ENCODE measurements at places on chromosomes 13 and 19.
A peak's percentile ranks its signal among the peaks of the same experiment; 100 is the strongest.

DNA sequence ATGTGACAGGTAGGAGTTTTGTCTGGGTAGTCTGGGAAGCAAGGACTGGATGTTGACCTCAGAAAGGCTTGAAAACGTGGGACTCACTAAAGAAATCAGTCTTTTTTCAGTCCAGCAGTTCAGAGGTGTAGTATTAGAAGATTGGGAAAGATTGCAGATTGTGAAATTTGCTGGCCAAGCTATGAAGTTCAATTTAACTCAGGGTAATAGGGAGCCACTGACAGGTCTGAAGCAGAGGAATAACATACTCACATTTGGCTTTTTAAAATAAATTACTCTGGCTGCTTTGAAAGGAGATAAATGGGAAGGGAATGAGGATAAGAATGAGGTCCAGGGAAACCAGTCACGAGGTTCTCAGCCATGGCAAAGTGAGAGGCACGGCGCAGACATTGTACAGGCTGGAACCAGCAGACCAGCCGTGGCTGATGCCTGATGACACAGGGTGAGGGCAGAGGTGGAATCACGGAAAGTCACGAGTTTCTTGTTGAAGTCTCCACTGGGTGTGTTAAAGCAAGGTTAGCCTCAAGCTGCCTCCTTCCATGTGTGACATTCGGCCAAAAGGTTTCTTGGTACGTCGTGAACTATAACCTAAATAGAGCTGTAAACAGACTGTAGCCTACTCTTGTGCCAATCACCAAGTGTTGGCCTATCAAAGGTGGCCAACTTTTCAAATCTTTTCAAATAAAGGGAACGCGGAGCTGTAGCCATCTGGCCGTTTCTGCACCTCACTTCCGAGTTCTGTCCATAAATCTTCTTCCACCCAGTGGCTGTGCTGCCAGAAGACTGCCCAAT lies 377.6 kb downstream of the IRS2 start:
- no peak for DNase-seq

DNA sequence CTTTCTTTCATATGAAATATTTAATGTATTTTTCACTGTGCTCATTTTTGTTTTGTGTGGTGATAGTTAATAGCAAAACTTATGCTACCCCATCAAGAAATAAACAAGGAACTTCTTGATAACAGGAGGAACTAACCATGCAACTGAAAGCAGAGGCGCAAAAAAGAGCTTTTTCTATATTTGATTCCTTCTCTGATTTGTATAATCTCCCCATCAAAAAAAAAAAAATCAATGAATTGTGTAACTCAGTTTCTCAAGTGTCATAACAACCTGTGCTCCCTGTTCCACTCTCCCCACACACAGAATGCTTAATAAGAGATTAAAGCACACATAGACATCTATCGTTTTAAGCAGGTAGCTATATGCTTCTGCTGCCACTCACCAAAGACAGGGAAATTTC lies 67.3 kb upstream of the MED4 start:
- DNase-seq, result no peak

DNA sequence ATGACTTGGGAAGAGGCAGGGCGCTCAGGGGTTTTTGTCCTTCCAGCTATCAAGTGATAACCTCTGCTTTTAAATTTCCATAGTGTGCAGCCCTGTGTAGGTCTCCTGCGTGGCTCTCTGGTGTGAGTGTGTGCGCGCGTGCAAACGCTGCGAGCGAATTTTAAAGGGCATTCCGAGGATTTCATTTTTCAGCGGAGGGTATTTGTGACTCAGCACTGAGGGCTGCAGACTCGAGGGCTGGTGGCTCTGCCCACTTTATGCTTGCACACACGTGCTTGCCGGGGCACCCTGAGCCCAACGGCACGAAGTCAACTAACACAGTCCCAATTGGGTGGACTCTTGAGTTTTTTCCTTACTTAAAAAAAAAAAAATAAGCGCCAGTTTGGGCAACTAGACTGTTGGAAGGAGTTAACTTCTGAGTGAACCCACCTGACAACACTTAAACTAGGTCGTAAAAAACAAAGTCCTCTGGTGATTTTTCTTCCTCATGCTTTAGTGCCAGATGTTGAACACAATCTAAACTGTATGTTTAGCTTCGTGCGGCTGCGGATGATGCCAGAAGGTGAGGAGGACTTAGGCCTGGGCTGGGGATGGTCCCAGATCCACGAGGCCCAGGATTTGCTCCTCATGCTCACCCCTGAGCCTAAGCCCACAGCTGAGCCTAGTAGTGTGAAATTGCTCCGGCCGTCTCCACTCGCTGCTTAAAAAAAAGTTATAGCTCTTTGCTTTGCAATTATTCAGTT lies 2.1 kb downstream of the FGF9 start:
- DNase-seq, result no peak

DNA sequence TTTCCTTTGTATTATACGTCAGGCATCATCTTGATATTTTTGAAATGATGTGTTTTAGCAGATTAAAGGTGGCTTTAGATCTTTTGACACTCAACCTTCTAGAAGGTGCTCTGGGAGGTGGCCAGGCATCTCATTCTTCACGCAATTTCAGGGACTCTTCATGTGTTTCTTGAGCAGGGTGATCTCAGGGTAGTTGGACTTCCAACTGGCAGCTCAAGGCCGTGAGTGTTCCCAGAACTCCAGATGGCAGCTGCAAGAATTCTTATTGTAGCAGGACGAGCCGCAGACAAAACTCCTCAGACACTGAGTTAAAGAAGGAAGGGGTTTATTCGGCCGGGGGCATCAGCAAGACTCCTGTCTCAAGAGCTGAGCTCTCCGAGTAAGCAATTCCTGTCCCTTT lies 82.5 kb upstream of the UBAC2 start:
- DNase-seq, result no peak

DNA sequence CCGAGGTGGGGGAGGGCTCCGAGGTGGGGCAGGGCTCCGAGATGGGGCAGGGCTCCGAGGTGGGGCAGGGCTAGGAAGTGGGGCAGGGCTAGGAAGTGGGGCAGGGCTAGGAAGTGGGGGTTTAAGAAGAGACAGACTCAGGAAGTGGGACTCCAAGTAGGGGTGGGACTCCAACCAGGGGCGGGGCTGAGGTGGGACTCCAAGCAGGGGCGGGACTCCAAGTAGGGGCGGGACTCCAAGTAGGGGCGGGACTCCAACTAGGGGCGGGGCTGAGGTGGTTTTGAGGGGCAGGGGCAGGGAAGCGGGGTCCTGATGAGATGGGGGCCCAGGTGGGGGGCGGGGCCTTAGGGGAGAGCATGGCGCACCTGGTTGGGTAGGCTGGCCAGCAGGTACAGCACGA lies 13.6 kb downstream of the CFD start:
- DNase-seq, result peak; percentile 13

DNA sequence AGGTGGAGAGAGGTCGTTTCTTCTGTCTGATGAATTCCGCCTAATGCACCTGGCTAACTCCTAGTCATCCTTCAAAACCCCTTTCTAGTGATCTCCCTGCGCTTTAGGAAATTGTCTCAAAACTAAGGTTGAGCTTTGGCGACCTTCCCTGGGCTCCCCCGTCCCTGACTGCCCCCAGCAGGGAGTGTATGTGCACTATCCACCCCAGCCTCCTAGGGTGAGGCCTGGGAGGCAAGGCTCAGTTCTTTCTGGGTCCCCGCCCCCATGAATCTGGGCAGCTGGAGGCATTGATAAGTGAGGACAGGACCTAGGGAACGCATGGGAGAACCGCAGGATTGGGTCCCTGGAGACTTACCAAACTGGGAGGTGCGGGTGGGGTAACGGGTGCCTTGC lies 378 bp downstream of the TLE6 start:
- DNase-seq, result peak; percentile 44

GRCh38 chr19:10299545-10300458 lies 9.8 kb downstream of the ZGLP1 start:
- DNase-seq, result peak; percentile 74

GRCh38 chr19:40619333-40620160 lies 18.4 kb downstream of the LTBP4 start:
- DNase-seq, result no peak

DNA sequence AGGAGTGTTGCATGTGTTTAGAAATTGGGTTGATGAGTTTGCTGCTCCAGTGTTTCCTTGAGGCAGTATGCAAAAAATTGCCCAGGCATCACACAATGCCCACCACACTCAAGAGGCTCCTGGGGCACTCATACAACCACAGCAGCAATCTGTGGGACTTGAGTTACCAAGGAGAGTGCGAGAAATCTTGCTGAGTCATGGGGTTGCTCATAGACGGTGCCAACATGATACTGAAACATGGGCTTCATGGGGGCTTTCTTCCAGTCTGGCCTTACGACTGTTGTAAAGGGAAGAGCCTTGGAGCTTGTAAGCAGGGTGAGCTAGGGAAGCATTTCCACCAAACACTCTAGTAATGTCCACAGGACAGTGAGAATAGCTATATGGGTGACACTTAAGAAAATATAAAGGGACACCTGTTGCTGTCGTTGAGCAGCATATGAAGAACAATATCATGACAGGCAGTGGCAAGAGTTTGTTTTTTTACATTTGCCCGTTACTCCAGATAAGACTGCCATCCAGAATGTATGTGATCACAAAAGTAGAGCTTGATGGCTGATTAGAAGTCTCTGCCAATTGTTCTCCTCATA lies 1237.4 kb downstream of the UQCRFS1 start:
- no peak for DNase-seq

GRCh38 chr13:52356327-52356726 lies 49.6 kb downstream of the THSD1 start:
- no peak for DNase-seq

DNA sequence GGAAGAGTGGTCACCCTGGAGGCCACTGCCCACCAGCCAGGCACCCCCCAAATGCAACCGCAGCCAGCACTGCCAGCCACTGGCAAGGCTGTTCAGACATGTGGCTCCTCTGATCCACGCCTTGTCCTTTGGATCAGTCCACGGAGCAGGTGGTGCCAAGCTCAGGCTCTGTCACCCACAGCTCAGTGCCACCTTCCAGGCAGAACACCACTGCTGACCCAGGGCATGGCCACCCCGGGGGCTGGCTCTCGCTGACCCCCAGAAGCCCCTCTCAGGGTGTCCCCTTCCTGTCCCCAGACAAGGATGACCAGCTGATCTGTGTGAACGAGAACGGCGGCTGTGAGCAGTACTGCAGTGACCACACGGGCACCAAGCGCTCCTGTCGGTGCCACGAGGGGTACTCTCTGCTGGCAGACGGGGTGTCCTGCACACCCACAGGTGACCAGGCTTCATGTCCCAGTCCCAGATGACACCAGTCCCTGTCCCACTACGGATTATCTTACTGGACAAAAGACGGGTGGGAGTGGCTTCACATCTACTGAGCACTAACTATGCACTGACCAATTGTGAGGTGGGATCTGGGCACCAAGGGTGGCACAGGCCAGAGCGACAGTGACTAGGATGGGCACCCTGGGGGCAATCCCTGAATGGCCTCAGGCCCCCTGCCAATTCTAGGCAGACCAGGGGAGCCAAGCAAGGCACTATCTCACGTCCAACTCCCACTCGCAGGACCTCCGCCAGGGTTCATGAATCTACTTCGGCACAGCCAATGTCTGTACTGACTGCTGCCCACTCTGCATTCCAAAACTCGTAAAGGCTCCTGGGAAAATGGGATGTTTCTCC lies 7.0 kb upstream of the F10 start:
- DNase-seq, result no peak

DNA sequence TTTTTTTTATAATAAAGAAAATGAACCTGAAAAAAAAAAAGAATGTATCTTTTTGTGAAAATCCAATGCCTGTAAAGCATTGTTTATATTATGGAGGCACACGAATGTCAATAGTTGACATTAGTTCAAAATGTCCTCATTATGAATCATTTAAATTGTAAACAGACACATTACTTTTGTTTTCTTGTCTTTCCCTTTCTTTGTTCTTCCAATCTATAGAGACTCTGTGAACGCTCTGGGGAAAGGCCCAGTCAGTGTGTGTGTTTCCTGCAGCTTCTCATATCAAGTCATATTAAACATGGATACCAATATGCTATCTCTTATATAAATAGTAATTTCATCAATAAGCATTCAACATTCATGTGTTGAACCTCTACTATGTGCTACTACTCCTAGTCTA lies 193.1 kb downstream of the KCTD12 start:
- DNase-seq, result no peak

GRCh38 chr13:44710576-44710975 lies 134.4 kb upstream of the TSC22D1 start:
- peak; percentile 22 for DNase-seq

DNA sequence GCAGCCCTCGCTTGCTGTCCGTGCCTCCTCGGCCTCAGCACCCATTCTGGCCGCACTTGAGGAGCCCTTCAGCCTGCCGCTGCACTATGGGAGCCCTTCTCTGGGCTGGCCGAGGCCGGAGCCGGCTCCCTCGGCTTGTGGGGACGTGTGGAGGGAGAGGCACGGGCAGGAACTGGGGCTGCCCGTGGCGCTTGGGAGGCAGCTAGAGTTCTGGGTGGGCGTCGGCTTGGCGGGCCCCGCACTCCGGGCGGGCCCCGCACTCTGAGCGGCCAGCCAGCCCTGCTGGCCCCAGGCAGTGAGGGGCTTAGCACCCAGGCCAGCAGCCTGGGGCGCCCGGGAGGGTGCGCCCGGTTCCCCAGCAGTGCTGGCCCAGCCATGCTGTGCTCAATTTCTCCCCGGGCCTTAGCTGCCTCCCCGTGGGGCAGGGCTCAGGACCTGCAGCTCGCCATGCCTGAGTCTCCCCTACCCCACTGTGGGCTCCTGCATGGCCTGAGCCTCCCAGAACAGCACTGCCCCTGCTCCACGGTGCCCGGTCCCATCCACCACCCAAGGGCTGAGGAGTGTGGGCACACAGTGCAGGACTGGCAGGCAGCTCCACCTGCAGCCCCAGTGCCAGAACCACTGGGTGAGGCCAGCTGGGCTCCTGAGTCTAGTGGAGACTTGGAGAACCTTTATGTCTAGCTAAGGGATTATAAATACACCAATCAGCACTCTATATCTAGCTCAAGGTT lies 240.0 kb upstream of the PRR20A start:
- no peak for DNase-seq

DNA sequence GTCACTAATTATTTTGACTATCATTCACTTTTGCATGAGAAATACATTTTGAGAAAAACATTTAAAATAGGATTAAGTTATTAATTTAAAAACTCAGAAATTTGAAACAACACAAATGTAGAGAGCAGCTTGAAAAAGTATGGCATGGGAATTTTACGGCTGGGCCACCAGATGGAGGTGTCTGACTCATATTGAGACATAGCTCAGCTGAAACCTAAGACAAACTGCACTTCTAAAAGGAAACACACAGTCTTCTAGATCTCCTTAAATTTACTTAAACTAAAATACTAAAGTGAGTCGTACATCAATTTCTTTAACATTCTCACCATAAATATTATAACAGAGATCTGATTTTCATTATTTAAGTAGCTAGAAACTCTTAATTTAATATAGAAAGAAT lies 41.9 kb upstream of the POSTN start:
- peak; percentile 35 for DNase-seq

GRCh38 chr19:41882568-41883462 lies at the start of gene ARHGEF1:
Gene ARHGEF1 (plus strand): TSS chr19:41883184. CDS start chr19:41888083, 4,899 bp downstream.
- peak; percentile 45 for DNase-seq

GRCh38 chr13:31437975-31438374 lies 238.2 kb downstream of the B3GLCT start:
- no peak for DNase-seq

- no peak for DNase-seq
Measured at GRCh38 chr13:48590141-48590901, 57.4 kb upstream of the RCBTB2 start.

- DNase-seq, result no peak
Measured at GRCh38 chr13:36051082-36051481, 80.1 kb downstream of the DCLK1 start.

All from Kasumi-1 (cell line).